NCI-H2227 treated with DMSO at 0.1 percent for 48 hours (cell line): ENCODE measurements at places on chromosomes 12 and 14.

DNA sequence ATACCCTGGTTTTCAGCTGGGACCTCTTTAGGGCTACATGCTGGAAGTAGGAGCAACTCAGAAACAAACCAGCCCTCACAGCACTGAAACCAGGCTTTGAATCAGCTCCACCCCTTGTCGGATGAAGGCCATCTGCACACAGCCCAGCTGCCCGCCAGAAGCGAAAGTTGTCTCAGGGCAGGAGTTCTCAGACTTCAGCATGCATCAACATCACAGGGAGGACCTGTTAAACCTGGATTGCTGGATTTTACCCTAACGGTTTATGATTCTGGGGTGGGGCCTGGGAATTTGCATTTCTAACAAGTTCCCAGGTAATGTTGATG, 10.9 kb downstream of the SYNDIG1L start:
- DNase-seq: no peak

GRCh38 chr12:20356048-20356447, 12.3 kb upstream of the PDE3A start:
- DNase-seq: no peak

GRCh38 chr12:54285150-54286041, 4.9 kb downstream of the HNRNPA1 start:
- no peak for DNase-seq

DNA sequence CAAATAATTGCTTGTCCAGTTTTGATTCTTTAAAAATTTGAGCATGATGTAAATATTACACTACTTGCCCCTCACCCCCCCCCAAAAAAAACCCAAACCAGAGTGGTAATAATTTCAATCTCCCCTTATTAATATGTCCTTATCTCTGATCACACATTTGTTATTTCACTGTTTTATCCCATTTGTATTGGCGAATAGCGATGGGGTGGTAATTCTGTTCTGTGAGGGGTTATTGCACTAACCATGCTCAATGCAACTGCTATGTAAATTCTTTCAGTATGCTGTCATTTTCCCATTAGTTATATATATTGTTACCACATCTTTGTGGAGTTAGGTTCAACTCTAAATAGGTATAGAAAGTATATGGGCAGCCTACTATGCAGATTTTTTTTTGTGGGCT, 1.1 kb downstream of the RIMKLB start:
- no peak for DNase-seq

- DNase-seq: no peak
These were observed 34.2 kb upstream of the MAP1LC3B2 start for GRCh38 chr12:116524964-116525379.

GRCh38 chr14:87492561-87492960, 500.4 kb downstream of the GALC start:
- DNase-seq: no peak

GRCh38 chr14:23568021-23568599, 519 bp upstream of the AP1G2 start:
- no peak for DNase-seq

GRCh38 chr14:47102472-47102871, 450.9 kb upstream of the RPL10L start:
- DNase-seq: no peak

DNA sequence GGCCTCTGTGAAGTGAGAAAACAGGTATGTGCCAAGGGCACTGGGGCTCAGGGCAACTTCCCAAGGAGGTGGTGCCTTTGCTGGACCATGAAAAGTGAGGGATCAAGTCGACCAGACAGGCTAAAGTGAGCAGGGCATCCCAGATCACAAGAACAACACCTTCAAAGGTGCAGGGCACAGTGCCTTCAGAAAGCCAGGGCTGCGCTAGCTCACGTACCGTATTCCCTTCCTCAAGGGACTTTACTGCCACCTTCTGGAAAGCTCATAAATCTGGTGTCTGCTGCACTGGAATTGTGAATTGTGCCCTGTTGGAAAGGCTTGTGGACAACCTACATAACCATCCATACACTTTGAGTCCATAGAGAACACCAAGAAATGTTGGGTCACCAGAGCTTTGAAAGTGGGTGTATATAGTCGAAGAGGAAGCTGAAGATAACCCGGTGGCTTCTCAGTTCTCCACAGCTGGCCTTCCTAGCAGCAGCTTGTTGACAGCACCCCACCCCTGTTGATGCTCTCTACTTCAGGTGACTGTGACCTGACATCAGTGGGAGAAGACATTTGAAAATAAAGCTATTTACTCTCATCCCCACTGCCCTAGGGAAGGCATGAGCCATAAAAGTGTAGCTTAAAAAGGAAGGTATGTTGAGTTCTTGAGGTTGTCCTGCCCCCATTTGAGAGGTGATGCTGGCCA, 24.5 kb downstream of the FIGNL2 start:
- peak; percentile 39 for DNase-seq

- no peak for DNase-seq
These were observed 616.9 kb upstream of the STXBP6 start for GRCh38 chr14:25666877-25667276.

DNA sequence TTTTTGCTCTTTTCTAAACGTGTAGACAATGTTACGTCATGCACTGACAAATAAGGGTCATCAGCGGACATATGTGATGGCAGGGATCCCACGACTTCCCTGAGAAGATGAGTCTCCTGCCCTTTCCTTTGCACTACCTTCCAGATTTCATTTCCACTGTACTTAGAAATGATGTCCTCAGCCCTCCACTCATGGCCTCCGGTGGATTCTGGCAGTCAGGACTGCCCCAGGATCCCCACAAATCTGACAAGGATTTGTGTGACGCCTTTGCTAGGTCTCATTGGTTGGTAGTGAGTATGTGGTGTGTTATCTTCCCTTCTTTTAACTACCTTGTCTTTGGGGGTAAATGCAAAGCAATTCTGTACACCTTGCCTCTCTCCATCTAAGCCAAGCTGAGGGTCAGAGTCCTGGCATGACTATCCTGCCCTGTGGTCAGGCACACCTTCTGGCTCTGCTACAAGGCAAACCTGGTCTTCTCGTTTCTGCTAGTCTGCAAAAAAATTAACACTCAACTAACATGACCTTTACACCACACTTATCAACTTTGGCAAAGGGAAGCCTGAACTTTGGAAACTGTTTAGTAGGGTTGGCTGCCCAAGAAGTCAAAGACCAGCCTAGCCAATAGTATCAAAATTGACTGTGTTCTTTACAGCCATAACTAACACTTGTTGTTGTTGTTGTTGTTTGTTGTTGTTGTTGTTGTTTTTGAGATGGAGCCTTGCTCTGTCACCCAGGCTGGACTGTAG, 17.3 kb upstream of the DHRS4 start:
- DNase-seq: no peak

DNA sequence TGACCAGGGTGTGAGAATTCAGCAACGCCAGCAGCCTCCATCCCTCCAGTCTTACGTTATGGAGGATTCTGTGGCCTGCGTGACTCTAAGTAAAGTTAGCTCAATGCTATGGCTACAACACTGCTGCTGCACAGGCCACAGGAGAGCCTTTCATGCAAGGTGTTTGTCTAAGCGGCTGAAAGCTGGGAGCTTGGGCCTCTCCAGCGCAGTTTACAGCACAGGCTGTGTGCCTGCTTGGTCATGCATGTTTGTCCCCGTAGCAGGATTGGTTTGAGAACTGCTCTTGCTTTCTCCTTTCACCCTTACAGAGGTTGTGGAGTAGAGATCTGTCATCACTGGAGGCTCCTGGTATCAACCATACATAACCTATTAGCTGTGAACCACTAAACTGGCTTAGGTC, 113.1 kb upstream of the TMCC3 start:
- no peak for DNase-seq
